Natural killer cell (primary cell): ENCODE measurements at places on chromosomes 5 and 9.

GRCh38 chr5:4804691-4805360, 335.3 kb upstream of the ADAMTS16 start:
- no peak for DNase-seq

DNA sequence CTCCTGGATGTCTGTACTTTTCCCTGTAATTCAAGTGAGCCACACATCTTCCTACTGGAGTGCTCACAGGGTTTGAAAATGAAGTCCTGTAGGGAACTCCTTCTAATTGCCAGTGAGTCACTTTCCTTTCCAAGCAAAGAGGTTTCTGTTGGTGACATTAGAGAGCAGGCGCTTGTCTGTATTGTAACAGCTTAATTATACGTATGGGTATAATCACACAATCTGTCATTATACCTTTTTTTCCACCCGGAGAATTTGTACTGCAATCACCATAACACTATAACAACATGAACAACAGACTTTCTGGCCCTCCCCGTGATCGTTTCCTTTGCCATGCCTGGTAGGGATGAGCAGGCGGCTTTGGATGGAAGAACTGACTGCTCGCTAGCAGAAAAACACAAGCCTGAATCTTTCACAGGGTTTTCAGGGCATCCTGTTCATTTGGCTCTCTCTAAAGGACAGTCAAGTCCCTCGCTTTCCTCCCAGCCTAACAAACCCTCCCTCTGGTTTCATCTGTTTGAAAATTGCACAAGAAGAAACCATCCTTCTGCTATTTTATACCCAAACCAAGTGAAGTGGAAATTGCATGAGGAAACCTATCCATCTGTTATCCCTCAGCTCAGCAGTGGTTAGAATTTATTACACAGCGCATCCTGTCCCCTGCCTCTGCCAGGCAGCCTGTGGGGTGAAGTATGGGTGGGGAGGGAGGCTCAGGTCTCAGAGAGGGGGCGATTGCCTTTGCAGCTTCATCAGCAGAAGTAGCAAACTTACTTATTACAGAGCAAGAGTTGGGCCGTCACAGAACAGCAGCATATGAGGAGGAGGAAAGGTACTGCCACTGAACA, 307.0 kb upstream of the TLE4 start:
- DNase-seq, result no peak

DNA sequence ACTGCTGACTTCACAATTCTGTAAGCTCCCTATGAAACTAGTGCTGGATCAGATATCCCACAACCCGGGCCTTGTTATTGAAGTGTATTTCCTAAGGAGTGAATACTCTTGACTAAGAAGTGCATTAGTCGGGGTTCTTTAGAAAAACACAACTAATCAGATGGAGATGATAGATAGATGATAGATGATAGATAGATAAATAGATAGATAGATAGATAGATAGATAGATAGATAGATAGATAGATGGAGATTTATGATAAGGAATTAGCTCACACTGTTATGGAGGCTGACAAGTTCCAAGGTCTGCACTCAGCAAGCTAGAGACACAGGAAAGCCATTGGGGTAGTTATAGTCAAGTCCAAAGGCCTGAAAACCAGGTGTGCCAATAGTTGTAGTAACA, 214.6 kb upstream of the COX7C start:
- no peak for DNase-seq

DNA sequence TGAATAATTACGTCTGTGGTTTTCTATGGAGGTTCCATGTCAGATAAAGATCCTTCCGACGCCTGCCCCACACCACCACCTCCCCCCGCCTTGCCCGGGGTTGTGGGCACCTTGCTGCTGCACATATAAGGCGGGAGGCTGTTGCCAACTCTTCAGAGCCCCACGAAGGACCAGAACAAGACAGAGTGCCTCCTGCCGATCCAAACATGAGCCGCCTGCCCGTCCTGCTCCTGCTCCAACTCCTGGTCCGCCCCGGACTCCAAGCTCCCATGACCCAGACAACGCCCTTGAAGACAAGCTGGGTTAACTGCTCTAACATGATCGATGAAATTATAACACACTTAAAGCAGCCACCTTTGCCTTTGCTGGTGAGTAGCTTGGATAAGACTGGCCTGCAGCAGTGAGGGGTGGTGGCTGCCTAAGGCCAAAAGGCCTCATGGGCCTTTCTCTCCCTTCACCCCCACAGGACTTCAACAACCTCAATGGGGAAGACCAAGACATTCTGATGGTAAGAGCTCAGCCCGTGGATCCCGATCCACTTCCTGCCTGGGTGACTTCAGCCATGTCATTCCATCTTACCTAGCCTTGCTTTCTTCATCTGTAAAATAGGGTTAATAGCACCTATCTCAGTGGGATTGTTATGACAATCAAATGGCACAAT, at the start of gene IL3:
Gene IL3 (plus strand): TSS at position 155 of the 661 bp plus-strand sequence. CDS start 52 bp downstream, at position 207.
- DNase-seq, result no peak

DNA sequence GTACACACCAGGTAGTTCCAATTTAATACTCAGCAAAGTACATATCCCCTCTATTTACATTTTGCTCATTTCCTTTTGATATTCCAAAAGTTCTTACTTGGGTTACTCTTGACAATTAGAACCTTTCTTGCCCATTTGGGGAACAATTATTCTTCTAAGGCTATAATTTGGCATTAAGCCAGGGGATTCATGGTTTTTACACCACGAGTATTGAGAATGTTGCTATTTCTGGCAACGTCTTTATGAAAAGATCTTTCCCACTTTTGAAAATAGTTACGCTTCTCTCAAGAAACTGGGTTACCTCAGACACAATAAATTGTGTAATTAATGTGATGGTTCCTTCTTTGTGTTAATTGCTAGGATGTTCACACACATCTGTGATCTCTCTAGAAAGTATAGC, 11.5 kb upstream of the CAAP1 start:
- no peak for DNase-seq

DNA sequence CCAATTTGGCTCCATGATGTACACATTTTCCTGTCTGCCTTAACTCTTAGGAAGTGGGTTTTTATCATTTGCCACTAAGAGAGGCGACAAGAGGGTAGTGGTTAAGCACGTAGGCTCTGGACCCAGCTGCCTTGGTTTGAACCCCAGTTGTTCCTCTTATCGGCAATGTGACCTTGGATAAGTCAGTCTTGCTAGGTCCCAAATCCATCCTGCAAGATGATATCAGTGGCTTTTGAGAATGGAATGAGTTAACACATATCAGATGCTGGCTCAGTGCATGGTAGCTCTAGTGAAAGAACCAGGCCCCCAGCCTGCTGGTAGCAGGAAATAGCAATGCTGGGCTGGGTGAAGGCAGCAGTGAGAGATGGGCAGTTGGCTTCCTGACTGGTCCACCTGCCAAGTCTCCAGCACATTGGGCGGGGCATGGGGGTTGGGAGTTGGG, 72.5 kb downstream of the STK10 start:
- DNase-seq, result peak; percentile 67

GRCh38 chr9:120574473-120574872, 5.5 kb downstream of the CDK5RAP2 start:
- no peak for DNase-seq

DNA sequence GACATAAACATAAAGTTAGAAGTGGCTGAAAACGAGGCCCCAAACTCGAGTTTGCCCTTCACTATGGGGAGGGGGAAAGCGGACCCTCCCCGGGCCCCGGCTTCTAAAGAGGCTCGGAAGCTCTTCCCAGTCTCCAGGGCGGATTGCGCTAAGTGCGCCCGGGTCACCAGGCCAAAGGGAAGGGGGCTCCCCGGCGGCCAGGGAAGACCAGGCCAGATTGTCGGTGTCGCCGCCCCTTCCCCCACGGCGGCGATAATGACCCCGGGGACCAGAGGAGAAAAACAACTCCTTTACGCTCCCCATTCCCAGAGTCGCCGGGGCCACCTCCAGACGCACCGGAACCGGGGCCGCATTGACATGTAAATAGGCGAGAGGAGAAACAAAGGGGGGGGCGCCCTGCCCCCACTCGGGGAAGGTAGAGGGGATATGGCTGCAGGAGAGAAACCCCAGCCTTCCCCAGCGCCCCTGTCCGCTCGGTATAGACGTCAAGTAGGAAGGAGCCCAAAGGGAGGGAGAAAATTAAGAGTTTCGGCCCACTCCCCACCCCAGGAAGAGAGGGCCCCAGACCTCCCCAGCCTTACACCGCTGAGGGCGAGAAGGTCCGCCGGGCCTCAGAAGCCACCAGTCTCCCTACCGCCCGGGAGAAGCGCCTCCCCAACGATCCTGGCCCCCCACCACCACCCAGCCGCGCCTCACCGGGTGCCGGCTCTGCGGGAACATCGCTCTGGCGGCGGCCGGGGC, 1.7 kb downstream of the TLE1 start:
- DNase-seq, result peak; percentile 9

DNA sequence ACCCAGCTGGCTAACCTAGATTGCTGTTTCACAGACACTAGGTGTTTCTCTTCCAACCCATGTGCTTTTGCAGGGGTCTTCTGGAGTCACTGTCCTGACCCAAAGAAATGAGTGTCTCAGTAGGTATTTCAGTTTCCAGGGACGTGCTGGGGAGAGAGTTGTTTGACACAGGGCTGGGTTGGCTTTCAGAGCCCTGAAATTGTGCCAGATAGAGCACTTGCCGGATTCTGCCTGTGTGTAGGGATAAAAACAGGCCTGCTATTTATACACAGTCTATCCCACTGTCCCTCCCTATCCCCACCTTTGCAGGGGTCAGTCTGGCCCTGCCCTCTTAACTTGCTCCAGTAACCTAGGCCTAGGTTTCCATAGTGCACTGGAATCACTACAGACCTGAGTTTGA, 957 bp upstream of the HBEGF start:
- DNase-seq, result no peak

DNA sequence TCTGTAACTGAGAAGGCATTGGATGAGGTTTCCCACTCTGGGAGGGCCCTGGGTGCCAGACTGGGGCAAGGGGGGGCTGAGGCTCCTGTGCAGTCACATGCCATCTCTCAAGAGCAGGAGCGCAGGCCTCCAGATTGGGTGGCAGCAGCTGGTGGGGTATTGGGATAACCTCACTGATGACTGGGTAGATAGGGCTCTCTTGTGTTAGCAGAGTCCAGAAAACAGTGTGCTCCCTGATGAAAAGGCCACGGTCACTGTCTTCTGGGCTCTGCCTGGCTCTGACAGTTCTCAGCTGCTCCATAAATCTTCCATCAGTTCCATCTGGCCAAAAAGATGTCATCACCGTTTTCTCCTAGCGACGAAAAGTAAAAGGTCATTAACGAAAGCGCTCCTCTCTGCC, 21.8 kb upstream of the NKX2-5 start:
- no peak for DNase-seq

DNA sequence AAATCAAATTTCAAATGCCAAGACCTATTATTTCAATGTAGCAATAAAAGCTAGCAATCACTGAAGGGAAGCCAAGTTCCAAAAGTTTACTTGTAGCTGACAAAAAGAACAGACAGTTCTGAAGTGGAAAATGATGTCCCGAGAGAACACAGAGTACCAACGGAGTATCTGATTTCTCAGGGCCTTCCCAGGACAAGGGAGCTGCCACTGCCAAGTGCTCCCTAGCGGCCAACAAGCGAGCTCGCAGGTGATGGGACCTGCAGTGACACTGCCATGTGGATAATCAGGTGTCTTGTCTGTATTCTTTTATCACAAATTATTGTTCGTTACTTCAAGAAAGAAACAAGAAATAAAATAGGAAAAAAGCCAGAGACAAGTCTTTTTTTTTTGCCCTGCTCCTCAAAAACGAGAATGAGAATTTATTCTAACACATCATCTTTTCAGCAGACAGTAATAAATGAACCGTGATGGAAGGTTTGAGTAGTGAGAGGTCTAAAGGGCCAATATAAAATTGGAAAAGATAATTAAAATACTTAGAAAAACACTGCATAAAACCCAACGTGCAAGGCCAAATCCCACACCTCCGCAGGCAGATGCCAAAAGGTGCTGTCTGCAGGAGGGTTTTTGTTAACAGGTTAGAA, 159.4 kb downstream of the MYO10 start:
- DNase-seq, result no peak

DNA sequence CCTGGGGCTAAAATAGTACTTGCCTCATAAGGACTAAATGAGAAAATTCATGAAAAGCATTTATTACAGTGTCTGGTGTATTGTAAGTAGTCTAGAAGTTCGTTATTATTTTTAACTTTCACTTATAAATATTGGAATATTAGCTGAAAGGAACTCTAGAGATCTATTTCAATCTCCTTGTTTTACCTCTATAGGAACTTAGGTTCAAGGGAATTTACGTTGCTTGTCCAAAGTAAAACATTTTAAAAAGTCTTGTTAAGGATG, 55.5 kb downstream of the GARNL3 start:
- no peak for DNase-seq

GRCh38 chr9:33676746-33677505, 118.4 kb upstream of the PRSS3 start:
- peak; percentile 28 for DNase-seq

DNA sequence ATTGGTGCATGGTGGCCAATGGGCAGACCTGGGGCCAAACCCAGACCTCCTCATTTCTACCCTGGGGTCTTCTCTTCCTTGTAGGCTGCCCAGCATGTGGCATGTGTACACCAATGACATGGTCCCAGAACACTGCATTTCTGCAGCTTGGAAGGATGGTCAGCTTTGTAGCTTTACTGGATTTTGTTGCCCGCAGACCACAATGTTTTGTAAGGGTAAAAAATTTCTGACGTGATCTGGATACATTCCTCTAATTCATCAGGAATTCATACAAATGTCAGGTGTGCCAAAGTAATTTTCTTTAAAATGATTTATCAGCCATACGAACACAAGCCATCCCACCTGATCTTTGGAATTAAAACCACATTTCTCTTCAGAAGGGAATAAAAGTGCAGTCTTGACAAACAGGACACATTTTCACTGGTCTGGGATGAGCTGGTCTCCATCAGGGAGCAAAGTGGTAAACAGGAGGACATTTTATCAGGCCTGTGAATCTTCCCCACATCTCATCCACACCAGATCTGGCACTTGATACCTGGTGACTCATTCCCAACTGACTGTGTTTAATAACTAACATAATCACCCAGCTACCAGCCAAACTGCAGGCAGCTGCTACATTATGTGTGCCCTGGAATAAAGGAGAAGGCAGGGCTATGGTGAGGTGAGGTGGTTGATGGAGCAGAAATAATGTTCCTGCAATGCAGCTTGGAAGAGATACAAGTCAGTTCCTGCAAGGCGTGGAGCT, 103.9 kb downstream of the SPOCK1 start:
- DNase-seq, result no peak

- DNase-seq, result no peak
Measured at GRCh38 chr9:96331236-96331947, 29.4 kb upstream of the HSD17B3 start.
